ENCODE measurements at places on chromosomes 16 and 17.

DNA sequence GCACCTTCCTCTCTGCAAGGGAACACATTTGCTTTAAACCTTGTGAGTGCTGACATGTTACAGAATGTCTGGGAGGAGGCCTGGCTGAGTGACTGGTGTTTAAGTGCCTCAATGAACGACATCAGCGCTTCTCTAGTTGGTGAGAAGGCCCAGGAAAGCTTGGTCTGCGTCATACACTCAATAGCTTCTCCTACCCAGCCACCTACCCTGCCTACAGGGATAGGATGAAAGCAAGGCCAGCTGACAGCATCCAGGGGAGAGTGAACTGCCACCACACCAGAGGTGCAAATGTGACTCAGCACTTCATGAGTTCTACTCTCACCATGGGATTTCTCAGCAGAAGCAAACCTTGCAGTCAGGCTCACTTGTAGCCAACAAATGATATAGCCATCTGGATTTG, 31.7 kb upstream of the CFAP20 start:
- DNase-seq = no peak

DNA sequence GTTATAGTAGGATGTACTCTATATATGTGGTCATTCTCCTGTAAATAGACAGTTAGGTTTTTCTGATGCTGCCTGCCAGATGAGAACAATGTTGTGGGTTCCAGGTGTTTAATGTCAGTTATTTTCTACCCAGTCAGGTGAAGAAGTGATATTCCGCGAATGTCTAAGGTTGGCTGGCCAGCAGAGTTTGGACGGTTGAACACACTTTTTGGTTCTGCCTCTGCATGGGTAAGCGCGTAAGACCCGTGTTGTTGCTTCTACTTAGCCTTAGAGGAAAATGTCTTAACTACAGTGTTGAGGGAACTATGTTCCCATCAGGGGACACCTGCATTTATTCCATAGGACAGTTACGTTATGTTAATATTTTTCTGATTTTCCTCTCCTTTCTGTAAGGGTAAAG, 162.6 kb downstream of the MAP2K6 start:
- no peak for DNase-seq

GRCh38 chr17:68378268-68379176, 78.8 kb downstream of the WIPI1 start:
- DNase-seq = peak; percentile 57

DNA sequence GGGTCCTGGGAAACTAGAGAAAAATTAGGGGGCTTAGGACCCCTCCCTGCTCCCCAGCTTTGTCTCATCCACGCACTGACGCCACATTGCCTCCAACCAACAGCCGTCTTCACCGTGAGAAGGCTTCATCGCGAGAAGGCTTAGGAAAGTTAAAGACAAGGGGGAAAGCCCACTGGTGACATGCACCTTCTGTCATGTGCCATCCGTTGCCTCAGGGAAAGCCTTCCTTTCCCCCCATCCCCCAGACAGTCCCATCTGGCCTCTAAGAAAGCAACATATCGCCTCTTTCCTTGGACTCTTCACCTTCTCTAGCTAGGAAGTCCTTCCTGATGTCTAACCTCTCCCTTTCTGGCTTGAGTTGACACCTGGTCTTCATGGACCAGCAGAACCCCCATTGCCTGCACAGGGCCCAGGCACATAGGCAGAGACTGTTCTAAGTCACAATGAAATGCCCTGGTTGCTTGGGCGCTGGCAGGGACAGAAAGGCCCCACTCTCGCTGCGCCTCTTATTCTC, 2.1 kb downstream of the FOXN1 start:
- DNase-seq = no peak

DNA sequence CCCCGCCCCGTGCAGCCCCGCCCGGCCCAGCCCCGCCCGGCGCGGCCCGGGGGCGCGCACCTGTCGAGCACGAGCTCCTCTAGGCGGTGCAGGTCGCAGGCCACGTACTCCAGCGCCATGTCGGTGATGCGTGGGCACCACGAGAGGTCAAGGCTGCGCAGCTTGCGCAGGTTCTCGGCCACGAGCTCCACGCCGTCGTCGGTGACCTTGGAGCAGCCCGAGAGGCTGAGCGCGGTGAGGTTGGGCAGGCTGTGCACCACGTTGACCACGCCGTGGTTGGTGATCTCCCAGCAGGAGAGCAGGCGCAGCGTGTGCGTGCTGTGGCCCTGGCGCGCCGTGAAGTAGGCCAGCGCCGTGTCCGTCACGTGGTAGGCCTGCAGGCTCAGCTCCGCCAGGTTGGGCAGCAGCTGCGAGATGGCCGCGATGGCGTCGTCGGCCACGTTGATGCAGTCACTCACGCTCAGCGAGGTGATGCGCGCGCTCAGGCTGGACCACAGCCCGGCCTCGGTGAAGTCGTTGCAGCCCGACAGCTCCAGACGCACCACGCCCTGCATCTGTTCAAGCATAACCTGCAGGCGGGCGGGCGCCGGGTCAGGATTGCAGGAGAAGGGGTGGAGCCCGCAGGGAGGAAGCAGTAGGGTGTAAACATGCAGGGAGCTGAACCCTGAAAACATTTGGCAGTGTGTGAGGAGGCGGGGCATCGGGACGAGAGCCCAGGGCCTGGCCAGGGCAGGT, 5.3 kb upstream of the WDR24 start:
- peak; percentile 60 for DNase-seq

DNA sequence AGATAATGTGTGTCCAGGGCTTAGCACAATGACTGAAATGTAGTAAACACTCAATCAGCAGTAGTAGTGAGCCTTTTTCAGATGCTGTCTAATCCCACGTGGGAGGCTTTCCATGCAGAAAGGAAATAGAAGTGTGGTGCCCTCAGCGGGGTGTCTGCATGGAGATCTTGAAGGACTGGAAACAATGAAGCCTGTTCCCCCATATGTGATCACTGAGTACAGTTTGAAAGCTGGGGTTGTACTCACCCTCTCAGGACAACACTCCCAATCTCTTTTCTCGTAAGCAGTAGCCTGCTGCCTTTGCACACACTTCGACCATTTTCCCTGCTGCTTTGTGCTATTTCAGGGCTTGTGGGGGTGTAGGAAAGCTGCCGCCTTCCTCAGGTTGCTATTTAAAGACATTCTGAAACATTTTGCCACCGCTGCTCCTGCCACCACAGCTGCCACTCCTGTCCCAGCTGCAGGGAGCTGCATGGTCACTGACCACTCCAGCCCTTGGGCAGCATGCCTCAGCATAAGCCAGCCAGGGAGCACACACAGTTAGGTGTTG, 40.6 kb upstream of the HAS3 start:
- no peak for DNase-seq

GRCh38 chr16:71929048-71929447, 33.7 kb downstream of the IST1 start:
- no peak for DNase-seq

- no peak for DNase-seq
These were observed 10.0 kb upstream of the CCL23 start for GRCh38 chr17:36027761-36028160.

DNA sequence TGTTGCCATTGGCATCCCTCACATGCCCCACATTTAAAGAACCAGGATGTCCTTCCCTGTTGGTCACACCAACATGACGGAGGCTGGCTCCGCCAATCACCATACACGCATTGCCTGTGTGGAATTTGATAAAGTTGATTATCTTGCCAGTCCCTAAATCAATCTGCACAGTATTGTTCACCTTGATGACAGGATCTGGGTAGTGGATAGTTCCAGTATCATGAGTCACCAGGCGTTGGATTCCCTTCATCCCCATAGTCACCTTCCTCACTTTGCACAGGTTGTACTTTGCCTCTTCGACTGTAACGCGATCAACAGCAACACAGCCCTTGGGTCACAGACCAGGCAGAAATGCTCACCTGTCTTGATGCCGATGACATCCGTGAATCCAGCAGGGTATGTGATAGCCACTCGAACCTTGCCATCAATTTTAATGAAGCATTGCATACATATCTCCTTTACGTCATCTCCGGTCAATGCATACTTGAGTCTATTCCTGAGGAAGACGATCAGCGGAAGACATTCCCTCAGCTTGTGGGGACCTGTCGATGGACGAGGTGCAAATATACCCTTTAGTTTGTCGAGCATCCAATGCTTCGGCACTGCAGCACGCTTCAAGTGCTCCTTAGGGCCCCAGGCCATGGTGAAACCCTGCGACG, 14.2 kb downstream of the CTRB2 start:
- DNase-seq = no peak

- no peak for DNase-seq
These were observed 156.2 kb downstream of the CYB561 start for GRCh38 chr17:63289931-63290330.

DNA sequence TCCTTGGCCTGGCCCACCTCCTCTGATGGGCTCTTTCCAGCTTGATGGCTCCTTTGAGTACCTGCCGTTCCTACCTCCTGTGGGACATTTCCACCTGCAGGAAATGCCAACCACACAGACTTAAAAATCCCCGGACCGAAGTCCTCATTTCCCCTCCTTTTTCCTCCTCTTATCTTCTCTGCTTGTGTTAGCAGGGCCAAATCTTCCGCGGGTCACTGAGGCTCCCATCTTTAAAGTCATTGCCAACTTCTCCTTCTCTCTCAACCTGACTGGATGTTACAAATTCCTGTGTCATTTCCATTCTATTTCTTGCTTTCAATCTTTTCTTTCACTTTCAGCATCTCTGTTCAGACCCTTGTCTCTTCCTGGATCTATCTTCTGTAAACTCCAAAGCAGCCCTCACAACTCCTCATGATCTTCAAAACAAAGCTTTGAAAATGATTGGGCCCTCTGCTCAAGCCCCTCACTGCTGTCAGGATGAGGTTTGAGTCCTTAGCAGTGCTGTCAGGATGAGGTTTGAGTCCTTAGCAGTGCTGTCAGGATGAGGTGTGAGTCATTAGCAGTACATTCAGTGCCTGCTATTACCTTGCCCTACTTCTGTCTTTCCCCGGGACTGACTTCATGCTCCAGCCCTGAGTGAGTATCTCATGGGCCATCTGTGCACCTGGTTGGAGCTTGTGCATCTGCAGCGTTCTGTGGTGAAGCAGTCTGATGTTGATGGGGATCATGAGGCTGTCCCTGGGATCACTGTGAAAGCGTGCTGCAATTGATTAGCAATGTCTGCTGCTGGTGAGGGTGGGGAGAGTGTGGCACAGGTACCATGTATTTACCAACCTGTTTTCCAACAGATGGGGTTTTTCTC, 100.1 kb downstream of the IRF8 start:
- DNase-seq = no peak

DNA sequence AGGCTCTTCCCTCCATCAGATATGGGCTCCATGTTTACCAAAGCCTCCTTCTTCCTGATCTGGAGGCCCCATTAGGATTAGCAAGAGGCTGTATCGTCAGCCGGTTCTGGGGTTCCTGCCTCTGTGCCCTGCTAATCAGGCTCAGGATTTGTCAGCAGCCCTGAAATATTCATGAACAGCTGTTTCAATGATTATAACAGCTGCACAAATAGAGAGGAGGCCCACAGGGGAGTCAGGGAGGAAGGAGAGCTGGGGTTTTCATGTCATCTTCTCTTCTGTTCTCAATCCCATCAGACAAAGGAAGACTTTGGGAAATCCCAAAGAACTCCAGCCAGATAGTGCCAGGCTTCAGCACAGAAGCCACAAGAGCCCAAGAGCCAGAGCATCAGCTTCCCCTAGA, 72.3 kb upstream of the MMP2 start:
- DNase-seq = no peak

GRCh38 chr16:69754469-69755310, at the start of gene NOB1:
NOB1 (minus strand) TSS chr16:69754926; CDS start chr16:69754910, 16 bp downstream.
- peak; percentile 98 for DNase-seq

DNA sequence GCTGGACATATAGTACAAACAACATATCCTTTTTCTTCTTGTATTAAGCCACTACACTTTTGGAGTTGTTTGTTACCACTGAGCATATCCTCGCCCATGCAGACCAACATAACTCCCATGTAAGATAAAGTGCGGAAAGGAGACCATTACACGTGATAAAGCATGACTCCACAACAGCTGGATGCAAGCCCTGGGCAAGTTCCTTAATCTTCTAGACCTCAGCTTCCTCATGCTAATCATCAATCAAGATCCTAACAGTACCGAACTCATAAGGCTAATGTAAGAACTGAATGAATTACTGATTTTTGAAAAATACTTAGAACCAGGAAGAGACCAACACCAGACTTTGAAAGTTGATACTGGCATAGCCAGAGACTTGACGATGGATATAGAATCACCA, 47.0 kb upstream of the GSG1L start:
- peak; percentile 23 for DNase-seq

DNA sequence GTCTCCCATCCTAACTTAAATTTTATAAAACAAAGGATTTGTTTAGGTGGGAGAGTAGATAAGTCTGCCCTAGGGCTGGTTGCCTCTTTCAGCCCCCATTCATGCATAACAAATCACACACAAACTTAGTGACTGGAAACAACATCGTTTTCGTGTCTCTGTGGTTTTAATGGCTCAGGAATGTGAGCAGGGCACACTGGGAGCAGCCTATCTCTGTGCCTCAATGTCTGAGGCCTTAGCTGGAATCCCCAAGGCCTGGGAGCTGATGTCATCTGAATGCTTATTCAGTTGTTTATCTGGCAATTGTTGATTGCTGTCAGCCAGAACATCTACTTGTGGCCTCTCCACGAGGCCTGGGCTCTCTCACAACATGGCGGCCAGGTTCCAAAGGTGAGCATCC, 101.9 kb upstream of the HSBP1 start:
- no peak for DNase-seq

GRCh38 chr17:40534371-40535189, 30.7 kb downstream of the CCR7 start:
- DNase-seq = no peak

DNA sequence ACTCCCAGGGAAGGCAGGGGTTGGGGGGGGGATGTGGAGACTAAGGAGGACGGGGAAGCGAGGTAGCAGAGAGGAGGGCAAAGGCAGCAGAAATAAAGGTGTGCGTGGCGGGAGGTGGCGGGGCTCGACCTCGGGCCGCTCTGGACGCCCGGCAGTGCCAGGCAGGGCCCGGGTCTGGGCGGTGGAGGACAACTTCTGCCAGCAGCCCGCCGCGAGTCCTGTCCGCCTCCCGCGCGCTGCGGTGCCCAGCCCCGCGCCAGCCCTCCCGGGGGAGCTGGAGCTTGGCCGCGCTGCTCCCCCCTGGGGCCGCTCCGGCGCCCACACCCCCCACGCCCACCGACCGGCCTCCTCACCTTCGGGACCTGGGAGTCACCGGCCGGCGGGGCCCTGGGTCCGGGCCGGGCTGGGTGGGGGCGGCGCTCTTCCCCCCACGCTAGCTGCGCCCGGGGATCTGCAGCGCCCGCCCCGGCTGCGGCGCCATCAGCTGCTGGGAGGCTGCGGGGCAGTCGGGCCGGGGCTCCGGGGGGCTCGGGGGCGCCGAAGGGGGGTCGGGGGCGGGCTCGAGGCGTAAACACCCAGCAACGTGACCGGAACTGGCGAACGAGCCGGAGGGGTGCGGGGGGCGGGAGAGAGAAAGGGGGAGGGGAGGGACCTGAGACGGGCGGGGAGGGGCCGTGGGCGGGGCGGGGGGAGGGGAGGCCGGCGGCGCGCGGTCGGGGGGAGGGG, at the start of gene CCDC92B:
TSS of gene CCDC92B (minus strand) at position 595 of the 726 bp plus-strand sequence. CDS start 14,507 bp downstream, outside the sequence.
- DNase-seq = no peak

- DNase-seq = peak; percentile 56
These were observed 2.4 kb upstream of the TACO1 start for GRCh38 chr17:63598281-63598680.

GRCh38 chr16:716768-717325, 1.9 kb downstream of the METRN start:
- no peak for DNase-seq

- DNase-seq = no peak
These were observed 61.3 kb downstream of the NKD1 start for GRCh38 chr16:50609471-50609870.
